ENCODE measurements at places on chromosomes 2 and 18. TPM values are rescaled to one million over a fixed set of nuclear protein-coding genes. Genes with fewer than 3 reads are reported as not detected.

The STPG4 gene
- polyA plus RNA-seq, result 0.11 TPM

- no peak for DNase-seq
These were observed 377.2 kb downstream of the EN1 start for GRCh38 chr2:118470297-118470696.

GRCh38 chr2:128354726-128355470 lies 36.2 kb upstream of the HS6ST1 start:
- no peak for DNase-seq

- DNase-seq, result no peak
These were observed 228.9 kb downstream of the RBM43 start for GRCh38 chr2:151032741-151033191.

- DNase-seq, result no peak
These were observed 67.8 kb downstream of the DIPK1C start for GRCh38 chr18:74389171-74389927.

GRCh38 chr2:138113871-138114525 lies 149.7 kb downstream of the HNMT start:
- no peak for DNase-seq

DNA sequence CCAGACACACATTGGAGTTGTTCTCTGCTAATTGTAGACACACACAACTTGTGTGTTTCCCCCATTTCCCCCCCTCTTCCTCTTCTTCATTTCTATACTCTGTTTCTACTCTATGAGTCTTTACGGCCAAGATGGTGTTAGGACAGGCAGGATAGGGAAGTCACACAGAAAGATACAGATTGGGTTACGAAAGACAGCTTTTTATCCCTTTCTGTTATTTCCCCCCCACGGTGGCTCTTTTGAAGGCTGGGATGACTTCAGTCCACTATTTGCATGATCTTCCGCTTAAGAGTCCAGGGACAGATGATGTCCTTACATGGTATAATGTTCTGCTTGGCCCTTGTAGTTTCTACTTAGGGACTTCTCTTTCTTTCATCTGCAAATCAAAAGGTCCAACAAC lies 1.6 kb upstream of the EMILIN2 start:
- DNase-seq, result no peak
